ENCODE measurements at places on chromosomes 1 and 21.

GRCh38 chr1:73472810-73473209 lies 725.2 kb downstream of the LRRIQ3 start:
- no peak for DNase-seq

DNA sequence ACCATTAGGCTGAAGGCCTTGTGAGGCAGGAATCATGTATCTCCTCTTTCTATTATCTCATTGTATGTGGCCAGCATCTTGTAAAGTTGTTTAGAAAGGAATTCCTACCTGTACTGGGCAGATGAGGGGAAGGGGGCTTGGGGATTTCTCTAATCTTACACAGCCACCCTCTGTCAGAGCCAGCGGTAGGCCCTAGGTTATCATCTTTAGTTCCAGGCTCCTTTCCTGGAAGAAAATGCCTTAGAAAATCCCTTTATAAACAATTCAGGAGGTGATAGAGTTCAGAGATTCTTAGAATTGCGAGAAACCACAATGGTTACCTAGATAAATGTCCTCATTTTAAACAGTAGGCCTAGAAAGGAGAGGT lies 35.2 kb downstream of the DPT start:
- no peak for DNase-seq

- no peak for DNase-seq
These were observed 24.2 kb downstream of the POFUT2 start for GRCh38 chr21:45263534-45263933.

DNA sequence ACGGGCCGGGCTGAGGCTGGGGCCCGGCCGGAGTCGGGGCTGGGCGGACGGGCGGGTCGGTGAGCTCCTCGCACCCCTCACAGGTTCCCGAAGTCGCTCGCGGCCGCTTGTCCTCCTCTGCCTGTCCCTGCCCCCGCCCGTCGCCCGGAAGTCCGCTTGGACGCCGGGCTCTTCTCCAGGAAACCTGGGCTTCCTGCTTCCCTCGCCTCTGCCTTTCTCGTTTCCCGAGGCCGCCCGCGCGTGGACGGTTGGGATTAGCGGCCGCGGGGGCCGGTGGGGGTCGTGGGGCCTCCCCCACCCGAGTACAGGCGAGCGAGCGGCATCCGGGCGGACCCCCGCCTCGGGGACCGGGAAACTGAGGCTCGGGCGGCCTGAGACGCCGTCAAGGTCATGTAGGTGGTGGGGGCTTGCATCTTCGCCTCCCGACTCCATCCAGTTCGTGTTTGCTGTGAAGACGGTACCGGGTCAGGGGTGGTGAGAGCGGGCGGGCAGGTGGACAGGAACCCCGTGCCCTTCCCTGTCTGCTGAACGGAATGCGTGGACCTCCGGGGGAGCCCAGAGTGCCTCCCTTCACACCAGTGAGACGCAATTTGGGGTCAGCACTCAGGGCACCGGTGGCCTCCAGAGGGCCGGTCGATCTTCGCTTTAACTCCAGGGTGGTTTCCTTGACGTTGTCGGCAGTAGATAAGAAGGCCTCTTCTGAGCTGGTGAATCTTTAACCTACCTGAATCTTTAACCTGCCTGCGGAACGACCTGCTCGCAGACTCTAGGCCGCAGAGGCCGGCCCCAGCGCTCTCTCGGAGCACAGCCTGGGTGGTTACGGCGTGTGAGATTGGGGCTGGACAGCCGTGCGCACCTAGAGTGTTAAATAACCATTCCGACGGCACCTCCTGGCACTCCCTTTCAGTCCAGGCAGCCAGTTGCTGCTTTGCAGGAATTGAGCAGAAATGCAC lies 686 bp downstream of the ARF1 start:
- no peak for DNase-seq

- no peak for DNase-seq
These were observed 344.6 kb downstream of the LMO4 start for GRCh38 chr1:87673309-87673708.

DNA sequence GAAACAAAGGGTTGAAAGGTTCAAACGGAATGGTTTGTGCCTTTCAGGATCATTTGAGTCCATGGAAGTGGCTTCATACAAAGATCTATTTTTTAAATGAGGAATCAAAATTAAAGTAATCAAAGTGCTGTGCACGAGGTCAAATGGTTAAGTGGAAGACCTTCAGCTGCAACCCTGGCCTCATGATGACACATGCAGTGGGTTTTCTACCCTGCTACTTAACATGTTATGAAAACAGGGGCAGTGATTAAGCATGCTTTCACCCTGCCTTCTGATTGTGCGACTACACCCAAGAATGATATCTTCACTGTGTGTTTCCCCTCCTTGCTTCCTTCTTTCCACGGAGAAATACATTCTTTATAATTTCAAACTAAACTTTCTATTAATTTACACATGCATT lies 604.2 kb downstream of the LRRIQ3 start:
- no peak for DNase-seq

DNA sequence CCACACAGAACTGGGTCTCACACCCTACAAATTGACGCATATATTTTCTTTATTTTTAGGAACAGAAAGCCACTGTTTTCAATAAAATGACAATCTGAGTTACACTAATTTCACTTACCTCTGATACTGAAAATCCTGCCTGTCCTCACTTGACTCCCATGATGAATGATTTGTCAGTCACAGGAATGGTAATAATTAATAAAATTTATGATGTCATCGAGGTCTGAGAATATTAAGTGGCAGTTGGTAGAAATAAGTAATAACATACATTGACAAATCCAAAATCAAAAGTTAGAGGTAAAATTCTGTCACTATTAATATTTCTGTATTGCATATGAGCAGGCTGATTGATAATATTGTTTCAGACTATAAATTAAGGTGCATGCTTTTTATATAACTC lies 418.7 kb upstream of the RGS18 start:
- DNase-seq: no peak

DNA sequence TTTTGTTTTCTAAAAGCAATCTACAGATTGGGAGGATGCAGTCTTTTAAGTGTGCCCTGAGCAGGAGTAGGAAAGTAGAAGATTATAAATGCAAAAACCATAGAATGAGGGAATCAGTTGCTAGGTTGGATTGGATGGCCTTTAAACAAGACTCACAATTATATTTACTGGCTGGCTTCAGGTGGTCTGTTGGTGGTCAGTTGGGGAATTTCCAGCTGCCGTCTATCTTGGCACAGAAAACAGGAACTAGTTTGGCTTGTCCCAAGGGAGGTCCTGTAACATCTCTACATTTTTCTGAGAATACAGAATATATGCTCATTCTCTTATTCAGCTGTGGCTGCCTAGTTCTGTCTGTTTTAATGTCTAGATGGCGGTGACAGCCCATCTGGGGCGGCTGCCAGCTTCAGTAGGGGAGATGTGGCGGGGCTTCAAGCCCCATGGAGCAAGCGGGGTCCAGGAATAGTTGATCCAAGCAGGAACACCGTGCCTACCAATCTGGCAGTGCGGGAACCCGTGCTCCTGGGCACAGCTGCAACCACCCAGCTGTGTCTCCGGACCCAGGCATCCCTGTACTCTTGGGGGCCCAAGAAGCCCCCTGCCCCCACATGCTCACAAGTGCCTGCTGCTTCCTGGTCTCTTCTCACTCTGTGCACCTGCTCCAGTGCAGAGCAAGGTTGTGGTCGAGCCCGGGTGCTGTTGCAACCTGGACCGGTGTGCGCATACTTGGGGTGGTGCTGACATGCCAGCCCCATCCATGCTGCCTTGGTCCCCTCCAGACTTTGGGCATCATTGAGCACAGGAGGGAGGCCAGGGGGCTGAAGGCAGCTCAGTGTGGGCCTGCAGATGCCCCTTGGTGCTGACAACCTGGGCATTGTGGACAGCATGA lies 1182.6 kb downstream of the AMY1C start:
- no peak for DNase-seq

- DNase-seq: no peak
These were observed 82.5 kb downstream of the NPHP4 start for GRCh38 chr1:5909576-5910275.

- DNase-seq: peak; percentile 31
These were observed 12.3 kb upstream of the SSR2 start for GRCh38 chr1:156033011-156033410.

GRCh38 chr1:19505693-19506457 lies 20.5 kb upstream of the CAPZB start:
- DNase-seq: no peak

DNA sequence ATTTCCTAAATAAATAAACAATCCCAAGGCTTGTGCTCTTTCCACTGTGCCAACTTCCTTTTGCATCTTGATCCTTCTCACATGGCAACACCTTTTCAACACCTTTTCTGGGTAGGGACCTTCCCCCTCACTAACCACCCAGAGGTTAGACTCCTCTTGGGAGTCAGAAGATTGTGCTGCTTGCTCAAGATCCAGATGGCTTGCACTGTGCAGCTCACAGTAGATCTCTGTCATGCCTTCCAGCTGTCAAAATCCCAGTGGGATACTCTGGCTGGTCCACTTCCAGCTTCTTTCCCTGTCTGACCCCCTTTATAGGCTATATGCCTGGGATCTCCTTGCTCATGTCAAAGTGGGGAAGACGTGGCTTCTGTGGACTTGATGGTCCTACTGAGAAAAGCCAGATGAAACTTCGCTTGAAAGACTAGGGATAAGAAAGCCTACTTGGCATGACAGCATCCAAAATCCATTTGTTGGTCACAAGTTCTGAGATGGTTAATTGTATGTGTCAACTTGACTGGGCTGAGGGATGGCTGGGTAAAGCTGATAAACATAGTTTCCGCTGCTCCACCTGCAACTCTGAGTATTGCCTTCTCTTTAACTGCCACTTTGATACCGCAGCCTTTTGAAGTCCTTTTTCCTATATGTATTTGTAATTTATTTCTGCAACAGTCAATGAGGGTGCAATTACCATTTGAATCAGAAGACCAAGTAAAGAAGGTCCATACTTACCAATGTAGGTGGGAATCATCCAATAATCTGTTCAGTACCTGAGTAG lies 74.5 kb downstream of the S1PR1 start:
- no peak for DNase-seq

- DNase-seq: peak; percentile 38
These were observed 26.8 kb downstream of the TMPRSS2 start for GRCh38 chr21:41481191-41481590.

- no peak for DNase-seq
These were observed 5.5 kb downstream of the CLCA4 start for GRCh38 chr1:86552376-86552775.

GRCh38 chr1:179921981-179922872 lies 32.4 kb upstream of the CEP350 start:
- DNase-seq: peak; percentile 4

- DNase-seq: no peak
These were observed 82.2 kb upstream of the SLFNL1 start for GRCh38 chr1:41103766-41104165.

GRCh38 chr1:3610527-3611169 lies 660 bp downstream of the MEGF6 start:
- DNase-seq: peak; percentile 29

- no peak for DNase-seq
These were observed 26.2 kb downstream of the ARHGEF10L start for GRCh38 chr1:17565461-17566252.

GRCh38 chr1:7753641-7754040 lies 17.5 kb upstream of the VAMP3 start:
- DNase-seq: no peak

DNA sequence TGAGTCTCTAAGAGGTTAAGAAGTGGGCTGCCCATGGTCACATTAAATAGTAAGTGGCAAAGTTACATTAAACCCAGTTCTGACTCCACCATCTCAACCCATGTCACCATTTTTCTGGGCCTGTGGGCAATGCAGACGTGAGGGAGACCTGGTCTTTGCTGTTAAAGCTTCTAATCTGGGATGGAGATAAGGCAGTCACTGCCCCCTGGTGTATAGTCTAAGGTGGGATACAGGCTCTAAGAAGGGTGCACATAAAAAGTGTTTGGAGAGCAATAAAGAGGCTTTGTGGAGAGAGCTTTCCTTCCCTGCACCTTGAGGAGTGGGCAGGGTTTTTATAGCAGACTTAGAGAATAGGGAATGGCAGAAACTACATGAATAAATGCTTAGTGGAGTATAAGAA lies 141.3 kb downstream of the ROR1 start:
- DNase-seq: peak; percentile 20

- no peak for DNase-seq
These were observed 64.9 kb downstream of the FHAD1 start for GRCh38 chr1:15311880-15312279.

- no peak for DNase-seq
These were observed 71.3 kb downstream of the GRIK3 start for GRCh38 chr1:36963006-36963405.

Data from AG08395 (cell line).